ENCODE measurements at places on chromosomes 13 and 19. TPM values are rescaled to one million over a fixed set of nuclear protein-coding genes. Genes with fewer than 3 reads are reported as not detected.

The SOHLH2 gene
- 1.2 TPM for total RNA-seq

GRCh38 chr19:39199025-39199424 lies 2.3 kb downstream of the NCCRP1 start:
- DNase-seq, result no peak

GRCh38 chr13:45361596-45362206 lies 20.7 kb upstream of the TPT1 start:
- DNase-seq, result peak; percentile 95

DNA sequence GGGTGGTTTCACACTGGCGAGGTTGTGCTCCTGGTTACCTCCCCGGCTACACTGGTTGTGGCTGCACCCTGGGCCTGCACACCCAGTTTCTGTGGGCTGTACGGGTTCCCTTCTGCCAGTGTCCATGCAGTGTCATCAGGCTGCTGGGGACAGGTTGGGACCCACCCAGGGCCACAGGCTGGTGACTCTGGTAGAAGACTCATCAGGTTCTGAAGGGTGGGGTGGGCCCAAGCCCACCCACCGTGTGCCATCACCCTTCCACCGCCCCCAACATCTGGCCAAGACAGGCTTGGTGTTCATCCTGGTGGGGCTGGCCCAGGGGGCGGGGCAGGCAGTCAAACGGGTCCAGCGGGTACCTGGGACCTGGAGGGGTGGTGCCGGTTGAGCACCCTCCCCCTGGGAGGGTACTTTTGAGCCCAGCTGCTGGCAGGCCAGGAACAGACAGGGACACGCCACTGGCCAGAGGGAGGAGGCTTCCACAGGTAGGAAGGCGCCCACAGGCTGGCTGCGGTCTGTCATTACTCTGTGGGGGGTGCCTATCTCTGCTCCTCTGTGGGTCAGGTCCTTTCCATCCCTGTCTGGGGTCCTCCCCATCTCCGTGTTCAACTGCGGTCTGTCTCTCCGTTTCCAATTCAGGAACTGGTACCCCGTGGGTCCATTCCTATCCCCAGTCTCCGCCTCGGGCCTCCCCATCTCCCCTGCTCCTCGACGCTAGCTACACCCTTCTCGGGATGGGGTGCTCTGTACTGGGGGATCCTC lies at the start of gene RNF225:
TSS of gene RNF225 (plus strand) at position 437 of the 759 bp plus-strand sequence. CDS start 434 bp downstream, outside the sequence.
- no peak for DNase-seq

DNA sequence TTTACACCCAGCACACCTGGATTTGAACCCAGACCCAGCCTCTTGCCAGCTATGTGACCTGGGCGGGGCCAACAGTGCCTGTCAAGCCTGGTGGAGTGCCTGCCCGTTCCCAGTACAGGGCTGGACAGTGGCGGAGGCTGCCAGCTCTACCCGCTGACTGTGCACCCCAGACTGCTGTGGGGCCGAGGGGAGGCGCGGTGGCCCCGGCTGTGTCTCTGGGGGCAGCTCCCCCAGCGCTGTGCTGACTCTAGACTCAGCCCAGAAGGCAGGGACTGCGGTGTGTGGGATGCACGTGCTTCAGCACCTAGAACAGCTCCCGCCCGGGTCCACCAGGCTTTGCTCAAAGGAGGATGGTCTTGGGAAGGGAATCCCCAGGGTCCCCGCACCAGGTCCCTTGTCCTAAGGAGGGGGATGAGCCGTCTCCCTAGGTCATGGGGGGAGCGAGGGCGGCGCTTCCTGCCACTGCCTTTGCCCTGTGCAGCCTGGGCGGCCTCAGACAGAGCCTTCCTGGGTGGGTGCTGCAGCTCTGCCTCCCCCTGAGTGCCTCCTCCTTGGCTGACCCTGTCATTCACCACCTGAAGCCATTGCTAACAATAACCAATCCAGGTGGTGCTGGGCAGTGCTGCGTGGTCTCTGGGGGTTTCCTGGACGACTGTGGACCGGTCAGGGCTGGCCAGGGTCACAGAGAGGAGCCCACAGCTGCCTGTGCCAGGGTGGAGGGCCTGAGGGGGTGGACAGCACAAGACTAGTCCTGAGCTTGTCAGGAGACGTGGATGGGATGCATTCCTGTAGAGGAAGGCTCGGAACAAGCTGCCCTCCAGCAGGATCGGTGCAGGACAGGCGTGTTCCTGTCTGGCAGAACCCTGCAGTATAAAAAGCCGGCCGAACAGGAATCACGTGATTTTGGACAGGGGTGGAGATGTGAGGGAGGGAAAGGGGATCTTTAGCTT lies 18.6 kb downstream of the TMEM255B start:
- DNase-seq, result no peak

- DNase-seq, result no peak
These were observed 62.8 kb upstream of the CEACAM8 start for GRCh38 chr19:42657556-42657955.

- DNase-seq, result no peak
These were observed 24.2 kb downstream of the GAS6 start for GRCh38 chr13:113839536-113840204.

The AXL gene
- total RNA-seq, result 136 TPM

The ZSCAN5B gene
- not detected for total RNA-seq

DNA sequence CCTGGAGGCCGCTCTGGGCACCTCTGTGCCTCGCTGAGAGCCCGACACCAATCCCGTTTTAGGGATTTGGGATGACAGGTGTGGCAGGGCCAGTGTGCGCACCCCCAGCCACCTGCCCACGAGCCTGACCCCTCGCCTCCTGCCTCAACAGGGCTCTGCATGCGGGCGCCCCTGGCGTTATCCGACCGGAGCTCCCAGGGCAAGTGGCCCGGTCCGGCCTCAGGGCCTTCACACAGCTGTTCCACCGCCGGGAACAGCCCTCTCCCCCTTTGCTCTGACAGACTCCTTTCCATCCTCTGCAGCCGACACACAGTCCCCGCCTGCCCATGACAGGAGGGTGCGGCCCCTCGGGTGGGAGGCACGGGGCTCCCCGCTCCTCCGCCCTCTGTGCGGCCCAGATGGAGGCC lies 7.1 kb upstream of the WDR18 start:
- no peak for DNase-seq

DNA sequence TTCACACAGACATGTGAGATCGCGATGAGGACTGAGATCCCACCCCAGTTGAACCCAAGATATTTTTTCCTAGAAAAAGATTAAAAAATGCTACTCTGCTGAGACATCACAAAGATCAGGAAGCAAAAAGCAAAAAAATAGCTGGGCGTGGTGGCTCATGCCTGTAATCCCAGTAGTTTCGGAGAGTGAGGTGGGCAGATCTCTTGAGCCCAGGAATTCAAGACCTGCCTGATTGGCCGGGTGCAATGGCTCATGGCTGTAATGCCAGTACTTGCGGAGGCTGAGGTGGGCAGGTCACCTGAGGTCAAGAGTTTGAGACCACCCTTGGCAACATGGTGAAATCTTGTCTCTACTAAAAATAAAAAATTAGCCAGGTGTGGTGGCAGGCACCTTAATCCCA lies 1.1 kb downstream of the FUT3 start:
- DNase-seq, result no peak

DNA sequence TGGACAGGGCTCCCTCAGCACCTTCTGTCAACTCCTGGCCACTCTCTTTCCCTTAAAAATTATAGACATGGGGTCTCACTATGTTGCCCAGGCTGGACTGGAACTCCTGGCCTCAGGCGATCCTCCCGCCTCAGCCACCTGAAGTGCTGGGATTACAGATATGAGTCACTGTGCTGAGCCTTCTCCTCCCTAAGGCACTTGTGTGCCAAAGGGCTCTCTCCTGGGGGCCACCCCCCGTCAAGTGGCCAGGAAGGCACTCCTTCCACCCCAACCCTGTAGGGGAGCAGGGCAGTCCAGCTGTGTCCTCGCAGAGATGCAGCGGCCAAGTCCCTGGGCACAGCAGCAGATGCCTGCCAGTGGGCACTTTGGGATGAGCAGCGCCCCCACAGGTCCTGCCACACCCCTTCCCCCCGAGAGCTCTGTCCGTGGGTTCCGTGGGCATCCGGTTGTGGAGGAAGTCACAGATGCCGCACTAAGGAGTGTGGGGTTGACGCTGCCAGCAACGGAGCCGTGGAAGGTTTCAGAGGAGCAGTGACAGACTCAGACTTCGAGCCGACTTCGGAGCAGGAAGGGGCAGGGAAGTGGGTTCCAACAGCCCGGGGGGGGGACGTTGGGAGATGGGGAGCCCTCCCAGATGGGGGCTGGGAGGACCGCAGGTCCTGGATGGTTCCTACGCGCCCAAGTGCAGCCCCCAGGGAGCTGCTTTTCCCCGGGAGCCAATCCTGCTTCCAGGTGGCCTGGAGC lies 3.3 kb upstream of the UQCR11 start:
- DNase-seq, result peak; percentile 28

The SERTM1 gene
- not detected for total RNA-seq

GRCh38 chr19:57800696-57801095 lies 14.0 kb downstream of the ZNF552 start:
- no peak for DNase-seq

GRCh38 chr19:11784356-11784755 lies 14.0 kb upstream of the ZNF491 start:
- no peak for DNase-seq

The ADGRL1 gene
- 13.0 TPM for total RNA-seq

The PTGER1 gene
- 0.29 TPM for total RNA-seq

DNA sequence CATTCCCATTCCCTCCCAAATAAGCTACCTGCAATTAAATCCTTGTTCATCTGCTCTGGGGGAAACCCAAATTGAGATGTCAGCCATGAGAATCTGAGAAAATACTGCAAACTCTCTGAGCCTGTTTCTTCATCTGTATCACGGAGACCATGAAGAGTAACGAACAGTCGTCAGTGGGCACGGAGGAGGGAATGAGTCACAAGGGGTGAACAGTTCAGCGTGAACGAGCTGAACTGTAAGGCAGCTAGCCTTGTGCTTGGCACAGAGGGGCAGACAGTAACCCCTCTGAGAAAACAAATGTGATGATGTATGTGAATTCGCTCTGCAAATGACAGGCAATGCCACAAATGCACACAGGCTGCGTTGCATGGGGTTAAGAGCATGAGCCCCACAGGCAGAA lies 288.7 kb downstream of the FOXO1 start:
- no peak for DNase-seq

- DNase-seq, result no peak
These were observed 6.2 kb upstream of the DZIP1 start for GRCh38 chr13:95650696-95651095.

The MAMSTR gene
- 0.22 TPM for total RNA-seq

The TTC9B gene
- not detected for total RNA-seq

DNA sequence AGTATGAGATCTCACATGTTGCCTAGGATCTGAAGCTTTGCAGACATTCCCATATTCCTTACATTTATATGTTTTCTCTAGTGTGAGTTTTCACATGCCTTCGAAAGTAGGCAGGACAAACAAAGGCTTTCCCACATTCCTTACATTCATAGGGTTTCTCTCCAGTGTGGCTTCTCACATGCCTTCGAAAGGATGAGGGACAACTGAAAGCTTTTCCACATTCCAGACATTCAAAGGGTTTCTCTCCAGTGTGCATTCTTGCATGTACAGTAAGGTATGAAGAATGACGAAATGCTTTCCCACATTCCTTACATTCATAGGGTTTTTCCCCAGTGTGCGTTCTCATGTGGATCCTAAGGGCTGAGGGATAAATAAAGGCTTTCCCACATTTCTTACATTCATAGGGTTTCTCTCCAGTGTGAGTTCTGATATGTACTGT lies 14.2 kb downstream of the ZNF699 start:
- DNase-seq, result no peak

The KLK14 gene
- total RNA-seq, result 0.30 TPM

DNA sequence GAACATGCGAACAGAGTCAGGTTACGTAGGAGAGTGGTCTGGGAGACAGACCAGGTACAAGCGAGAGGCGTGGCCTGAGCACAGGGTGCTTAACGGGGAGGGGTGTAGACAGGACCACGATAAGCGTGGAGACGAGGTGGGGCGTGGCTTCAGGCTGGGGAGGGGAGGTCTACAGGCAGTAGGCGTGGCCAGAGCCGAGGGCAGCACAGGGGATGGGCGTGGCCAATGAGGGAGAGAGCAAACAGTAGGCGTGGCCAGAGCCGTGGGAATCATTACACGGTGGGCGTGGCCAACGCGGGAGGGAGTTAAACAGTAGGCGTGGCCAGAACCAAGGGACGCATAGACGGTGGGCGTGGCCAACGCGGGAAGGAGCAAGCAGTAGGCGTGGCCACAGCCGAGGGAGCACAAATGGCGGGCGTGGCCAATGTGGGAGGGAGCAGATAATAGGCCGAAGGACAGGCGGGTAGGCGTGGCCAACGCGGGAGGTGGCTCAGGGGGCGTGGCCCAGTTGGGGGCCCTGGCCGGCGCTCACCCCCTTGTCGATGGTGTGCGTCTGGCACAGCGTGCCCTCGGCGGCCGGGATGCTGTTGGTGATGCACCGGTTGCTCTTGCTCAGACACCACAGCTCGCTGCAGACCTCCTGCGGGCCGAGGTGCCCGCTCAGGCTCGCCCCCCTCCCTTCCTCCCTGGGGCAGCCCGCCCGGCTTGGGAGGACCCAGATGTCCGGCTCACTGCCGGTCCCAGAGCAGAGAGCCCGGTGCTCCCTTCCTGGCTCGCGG lies 15.2 kb upstream of the MYO1F start:
- no peak for DNase-seq

The SLC25A41 gene
- not detected for total RNA-seq

GRCh38 chr13:39281539-39282150 lies 243.4 kb downstream of the NHLRC3 start:
- DNase-seq, result no peak

- no peak for DNase-seq
These were observed 1.5 kb downstream of the ZNF235 start for GRCh38 chr19:44303320-44303719.

The CYP2S1 gene
- not detected for total RNA-seq

- DNase-seq, result peak; percentile 60
These were observed 15.5 kb downstream of the KASH5 start for GRCh38 chr19:49403404-49404187.

The TMPRSS9 gene
- not detected for total RNA-seq

GRCh38 chr19:35715981-35716800 lies 1.6 kb upstream of the KMT2B start:
- no peak for DNase-seq

- no peak for DNase-seq
These were observed 18.5 kb downstream of the TMED1 start for GRCh38 chr19:10817291-10818038.

The DLL3 gene
- 0.68 TPM for total RNA-seq

The POGLUT2 gene
- 9.0 TPM for total RNA-seq

DNA sequence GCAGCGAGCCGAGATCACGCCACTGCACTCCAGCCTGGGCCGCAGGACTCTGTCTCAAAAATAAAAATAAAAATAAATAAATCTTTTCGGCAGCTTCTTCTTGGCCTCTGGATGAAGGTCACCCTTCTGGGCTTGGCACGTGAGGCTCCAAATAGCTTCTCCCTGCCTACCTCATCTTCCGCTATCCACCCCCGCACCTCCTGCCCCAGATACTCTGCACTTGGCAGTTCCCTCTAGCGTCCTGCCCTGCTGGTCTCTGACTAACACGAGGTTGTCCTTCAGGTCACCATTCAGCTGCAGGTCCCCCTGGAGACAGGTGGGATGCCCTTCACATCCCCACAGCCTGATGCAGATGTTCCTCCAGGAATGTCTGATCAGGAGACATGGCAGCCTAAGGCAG lies 8.5 kb upstream of the CCL25 start:
- DNase-seq, result no peak

The ICAM1 gene
- total RNA-seq, result 4.6 TPM

The C19orf81 gene
- total RNA-seq, result not detected
